Body of pancreas (tissue), 4 donors: ENCODE measurements at places on chromosomes 2 and 18. TPM values are rescaled to one million over a fixed set of nuclear protein-coding genes. Genes with fewer than 3 reads are reported as not detected.

Gene ZNF236
- total RNA-seq, result 9.6 TPM

Gene RAB6C
- not detected for total RNA-seq

Gene GCA
- total RNA-seq, result 14.0 TPM

GRCh38 chr2:111695441-111696007 lies 188.5 kb downstream of the ANAPC1 start:
- DNase-seq, result no peak
- no peaks in the 10 kb centered on the region for H3K36me3 ChIP-seq
- no peak overlapping the region for H3K4me3 ChIP-seq
- no peak overlapping the region for H3K27ac ChIP-seq
- H3K27me3 ChIP-seq, result no peaks in the 10 kb centered on the region

GRCh38 chr2:38600921-38601455 lies 1.7 kb downstream of the HNRNPLL start:
- no peak overlapping the region for H3K4me3 ChIP-seq
- DNase-seq, result no peak
- no peaks in the 10 kb centered on the region for H3K36me3 ChIP-seq
- no peak overlapping the region for H3K27ac ChIP-seq
- peaks cover 54% of the 10 kb centered on the region for H3K4me1 ChIP-seq

- H3K27ac ChIP-seq, result no peak overlapping the region
- no peaks in the 10 kb centered on the region for H3K4me1 ChIP-seq
- H3K27me3 ChIP-seq, result no peaks in the 10 kb centered on the region
- no peak for DNase-seq
- H3K4me3 ChIP-seq, result no peak overlapping the region
Measured at GRCh38 chr2:3613524-3613905, 18.6 kb downstream of the COLEC11 start.

DNA sequence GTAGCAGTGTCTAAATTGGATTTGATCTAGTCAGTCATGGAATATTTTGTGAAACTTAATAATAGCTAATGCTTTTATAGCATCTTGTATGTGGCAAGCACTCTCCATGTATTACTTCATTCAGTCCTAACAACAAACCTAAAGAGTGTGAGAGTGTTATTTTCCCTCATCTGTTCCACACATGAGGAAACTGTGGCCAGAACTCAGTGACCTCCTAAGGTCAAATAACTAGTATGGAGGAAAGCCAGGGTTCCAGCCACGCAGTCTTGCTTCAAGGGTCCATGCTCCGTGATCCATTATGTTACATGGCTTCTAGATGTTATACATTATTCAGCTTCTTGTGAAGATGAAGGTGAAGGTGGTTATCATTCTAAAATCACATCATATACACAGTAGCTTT lies 45.5 kb downstream of the TWSG1 start:
- no peaks in the 10 kb centered on the region for H3K27me3 ChIP-seq
- no peak overlapping the region for H3K4me3 ChIP-seq
- DNase-seq, result no peak
- no peak overlapping the region for H3K27ac ChIP-seq
- H3K4me1 ChIP-seq, result peaks cover 8% of the 10 kb centered on the region
